ENCODE measurements at places on chromosomes 1 and 21. TPM values are rescaled to one million over a fixed set of nuclear protein-coding genes. Genes with fewer than 3 reads are reported as not detected.

PTPN7 gene
- 15.4 TPM for polyA plus RNA-seq

HSF2BP gene
- 0.68 TPM for polyA plus RNA-seq

KCNJ15 gene
- polyA plus RNA-seq, result 0.63 TPM

LCE1A gene
- polyA plus RNA-seq, result not detected

RXFP4 gene
- not detected for polyA plus RNA-seq

KANK4 gene
- polyA plus RNA-seq, result 0.05 TPM

GRCh38 chr1:22575532-22576149 is 12.4 kb downstream of the EPHA8 start:
- no peaks in the 10 kb centered on the region for H3K27me3 ChIP-seq
- DNase-seq, result no peak
- H3K36me3 ChIP-seq, result no peaks in the 10 kb centered on the region
- H3K27ac ChIP-seq, result no peak overlapping the region
- H3K4me3 ChIP-seq, result no peak overlapping the region

DNA sequence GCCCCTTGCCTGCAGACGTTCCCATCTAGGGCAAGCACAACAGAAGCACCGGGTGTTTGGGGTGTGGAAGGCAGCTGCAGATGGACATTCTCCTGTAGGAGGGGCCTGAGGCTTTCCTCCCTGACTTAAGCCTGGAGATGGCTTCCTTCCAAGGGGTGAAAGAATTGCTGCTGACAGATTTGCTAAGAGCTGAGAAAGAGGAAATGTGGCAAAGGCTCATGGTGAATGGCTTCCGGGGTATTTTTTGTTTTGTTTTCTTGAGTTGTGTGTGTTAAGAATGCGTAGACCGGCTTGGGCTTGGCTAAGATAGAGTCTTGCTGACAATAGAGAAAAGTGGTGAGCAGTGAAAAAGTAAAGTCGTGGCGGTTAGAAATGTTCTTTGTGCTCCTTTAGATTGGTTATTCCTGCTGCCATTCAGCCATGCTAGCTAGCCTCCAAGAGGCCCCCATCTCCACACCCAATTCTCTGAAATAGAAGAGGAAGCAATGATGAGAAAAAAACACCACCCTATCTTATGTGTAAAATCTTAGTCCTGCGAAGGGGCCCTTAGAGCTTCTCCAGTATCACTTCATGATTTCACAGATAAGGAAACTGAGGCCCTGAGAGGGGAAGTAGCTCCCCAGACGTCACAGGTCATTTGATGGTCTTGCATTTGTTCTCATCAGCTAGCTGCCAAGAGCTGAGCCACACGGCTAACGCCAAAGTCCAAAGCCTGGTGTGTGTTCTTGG is 36.9 kb downstream of the EIF2D start:
- no peak overlapping the region for H3K4me3 ChIP-seq
- no peak for DNase-seq
- no peaks in the 10 kb centered on the region for H3K36me3 ChIP-seq
- no peaks in the 10 kb centered on the region for H3K4me1 ChIP-seq
- no peaks in the 10 kb centered on the region for H3K27me3 ChIP-seq

- no peaks in the 10 kb centered on the region for H3K4me1 ChIP-seq
- H3K36me3 ChIP-seq, result no peaks in the 10 kb centered on the region
- no peaks in the 10 kb centered on the region for H3K27me3 ChIP-seq
- no peak overlapping the region for H3K4me3 ChIP-seq
Observed at GRCh38 chr1:56240400-56240799, 339.0 kb downstream of the PLPP3 start.

- DNase-seq, result peak; percentile 67
- no peaks in the 10 kb centered on the region for H3K27me3 ChIP-seq
- H3K4me1 ChIP-seq, result peaks cover 10% of the 10 kb centered on the region
- peak overlapping the region; percentile 14 for H3K27ac ChIP-seq
- peak overlapping the region; percentile 56 for H3K4me3 ChIP-seq
Observed at GRCh38 chr1:201648907-201649721, 110.2 kb downstream of the NAV1 start.

DNA sequence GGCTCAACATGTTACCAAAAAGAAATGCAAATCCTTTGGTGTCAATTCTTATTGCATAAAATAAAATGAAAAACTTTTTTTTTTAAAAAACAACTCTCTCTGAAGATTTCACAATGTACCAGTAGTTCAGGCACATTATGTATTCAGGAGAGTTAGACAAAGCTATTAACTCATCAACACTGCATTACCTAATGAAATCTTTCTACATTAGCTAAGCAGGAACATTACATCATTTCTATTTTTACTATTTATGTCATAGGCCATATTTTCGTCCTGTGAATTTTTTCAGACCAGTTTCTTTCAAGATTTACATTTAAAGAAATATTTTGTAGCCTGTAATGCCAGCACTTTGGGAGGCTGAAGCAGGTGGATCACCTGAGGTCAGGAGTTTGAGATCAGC is 366.2 kb downstream of the USH2A start:
- no peak overlapping the region for H3K4me3 ChIP-seq
- no peaks in the 10 kb centered on the region for H3K36me3 ChIP-seq
- no peaks in the 10 kb centered on the region for H3K27me3 ChIP-seq
- H3K27ac ChIP-seq, result no peak overlapping the region
- DNase-seq, result no peak

GRCh38 chr21:36700971-36701755 is 2.2 kb downstream of the SIM2 start:
- H3K27ac ChIP-seq, result no peak overlapping the region
- no peaks in the 10 kb centered on the region for H3K36me3 ChIP-seq
- H3K27me3 ChIP-seq, result peaks cover 11% of the 10 kb centered on the region
- H3K4me1 ChIP-seq, result peaks cover 6% of the 10 kb centered on the region
- H3K4me3 ChIP-seq, result peak overlapping the region; percentile 9
- no peak for DNase-seq

DNA sequence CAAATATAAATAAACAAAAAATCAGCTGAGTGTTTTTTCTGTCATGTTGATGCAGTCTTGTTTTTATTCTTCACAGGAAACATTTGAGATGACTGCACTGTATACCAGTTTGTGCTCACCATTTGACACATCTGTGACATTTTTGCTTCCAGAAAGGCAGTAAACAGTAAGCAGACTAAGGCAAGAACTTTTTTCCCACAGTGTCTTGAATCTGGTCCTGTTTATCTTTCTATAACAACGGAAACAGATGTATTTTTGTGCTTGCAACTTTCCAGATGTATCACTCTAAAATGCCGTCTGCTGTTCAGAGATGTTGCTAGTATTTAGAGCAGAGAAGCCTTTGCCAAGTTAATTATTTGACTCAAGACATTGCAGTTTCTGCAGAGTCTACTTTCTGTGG is 105.5 kb downstream of the ZC3H11B start:
- H3K4me1 ChIP-seq, result no peaks in the 10 kb centered on the region
- H3K36me3 ChIP-seq, result no peaks in the 10 kb centered on the region
- H3K27ac ChIP-seq, result no peak overlapping the region
- no peak overlapping the region for H3K4me3 ChIP-seq

- DNase-seq, result no peak
- H3K27me3 ChIP-seq, result no peaks in the 10 kb centered on the region
- no peaks in the 10 kb centered on the region for H3K4me1 ChIP-seq
- no peaks in the 10 kb centered on the region for H3K36me3 ChIP-seq
- H3K27ac ChIP-seq, result no peak overlapping the region
Observed at GRCh38 chr1:213330281-213330680, 279.2 kb downstream of the RPS6KC1 start.

GRCh38 chr1:30336550-30337323 is 386.6 kb downstream of the MATN1 start:
- no peaks in the 10 kb centered on the region for H3K4me1 ChIP-seq
- no peaks in the 10 kb centered on the region for H3K27me3 ChIP-seq
- DNase-seq, result no peak
- no peaks in the 10 kb centered on the region for H3K36me3 ChIP-seq
- no peak overlapping the region for H3K4me3 ChIP-seq

DNA sequence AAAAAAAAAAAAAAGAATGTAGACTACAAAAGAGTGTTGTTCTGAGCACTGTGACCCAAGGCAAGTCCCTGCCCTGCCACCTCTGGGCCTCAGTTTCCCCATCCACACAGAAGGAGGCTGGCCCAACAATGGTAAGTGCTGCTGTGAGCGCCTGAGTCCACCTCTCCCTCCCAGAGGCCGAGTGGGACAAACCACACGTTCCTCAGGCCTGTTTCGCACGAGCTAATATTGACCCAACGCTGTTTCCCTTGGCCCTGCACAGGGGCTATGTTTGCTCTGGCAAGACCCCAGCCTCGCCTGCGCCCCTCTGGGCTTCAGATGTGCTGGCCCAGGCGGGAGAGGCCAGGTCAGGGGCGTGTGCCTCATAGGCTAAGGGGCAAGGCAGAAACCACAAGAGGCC is 12.6 kb upstream of the LAPTM5 start:
- no peaks in the 10 kb centered on the region for H3K27me3 ChIP-seq
- no peaks in the 10 kb centered on the region for H3K4me1 ChIP-seq
- H3K27ac ChIP-seq, result no peak overlapping the region
- no peaks in the 10 kb centered on the region for H3K36me3 ChIP-seq

GRCh38 chr1:239185245-239185619 is 201.1 kb upstream of the CHRM3 start:
- no peak for DNase-seq
- no peaks in the 10 kb centered on the region for H3K4me1 ChIP-seq
- no peaks in the 10 kb centered on the region for H3K36me3 ChIP-seq
- no peak overlapping the region for H3K27ac ChIP-seq

DNA sequence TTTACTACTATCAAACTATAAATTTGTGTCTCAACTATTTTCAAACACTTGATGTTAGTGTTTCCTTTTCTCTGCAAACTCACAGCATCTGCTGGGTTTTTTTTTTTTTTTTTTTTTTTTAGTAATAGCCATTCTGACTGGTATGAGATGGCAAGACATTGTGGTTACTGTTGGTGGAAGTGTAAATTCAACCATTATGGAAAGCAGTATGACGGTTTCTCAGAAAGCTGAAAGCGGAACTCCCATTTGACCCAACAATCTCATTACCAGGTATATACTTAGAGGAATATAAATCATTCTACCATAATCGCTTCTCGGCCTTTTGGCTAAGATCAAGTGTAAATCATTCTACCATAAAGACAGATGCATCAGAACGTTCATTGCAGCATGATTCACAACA is 608.3 kb upstream of the ZP4 start:
- H3K27ac ChIP-seq, result no peak overlapping the region
- H3K4me3 ChIP-seq, result no peak overlapping the region
- no peak for DNase-seq
- no peaks in the 10 kb centered on the region for H3K36me3 ChIP-seq

- H3K4me1 ChIP-seq, result no peaks in the 10 kb centered on the region
- no peak for DNase-seq
- no peaks in the 10 kb centered on the region for H3K27me3 ChIP-seq
Observed at GRCh38 chr1:29414086-29414485, 177.8 kb downstream of the PTPRU start.

DNA sequence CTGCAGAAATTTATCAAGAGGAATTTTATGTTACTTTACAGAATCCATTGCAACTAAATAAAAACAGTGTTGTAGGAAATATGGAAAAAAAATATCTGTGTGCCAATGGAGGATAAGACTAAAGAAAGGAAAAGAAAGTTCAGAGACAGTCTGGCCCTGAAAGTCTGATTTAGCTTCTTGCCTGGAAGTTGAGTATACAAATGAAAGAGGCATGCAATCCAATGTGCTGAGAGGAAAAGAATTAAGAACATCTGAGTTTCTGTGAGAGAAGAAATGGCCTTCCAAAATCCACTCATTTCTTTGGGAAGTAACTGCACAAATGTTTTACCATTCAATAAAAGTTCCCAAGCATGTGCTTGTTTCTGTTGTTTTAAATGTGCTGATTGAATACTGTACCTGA is 65.1 kb downstream of the LHX9 start:
- H3K4me3 ChIP-seq, result no peak overlapping the region
- no peaks in the 10 kb centered on the region for H3K36me3 ChIP-seq
- no peak overlapping the region for H3K27ac ChIP-seq
- H3K27me3 ChIP-seq, result no peaks in the 10 kb centered on the region
- DNase-seq, result no peak

- DNase-seq, result no peak
- no peaks in the 10 kb centered on the region for H3K27me3 ChIP-seq
- H3K27ac ChIP-seq, result no peak overlapping the region
- H3K4me1 ChIP-seq, result peaks cover 2% of the 10 kb centered on the region
Observed at GRCh38 chr1:211577277-211577818, 1.6 kb downstream of the SLC30A1 start.

DNA sequence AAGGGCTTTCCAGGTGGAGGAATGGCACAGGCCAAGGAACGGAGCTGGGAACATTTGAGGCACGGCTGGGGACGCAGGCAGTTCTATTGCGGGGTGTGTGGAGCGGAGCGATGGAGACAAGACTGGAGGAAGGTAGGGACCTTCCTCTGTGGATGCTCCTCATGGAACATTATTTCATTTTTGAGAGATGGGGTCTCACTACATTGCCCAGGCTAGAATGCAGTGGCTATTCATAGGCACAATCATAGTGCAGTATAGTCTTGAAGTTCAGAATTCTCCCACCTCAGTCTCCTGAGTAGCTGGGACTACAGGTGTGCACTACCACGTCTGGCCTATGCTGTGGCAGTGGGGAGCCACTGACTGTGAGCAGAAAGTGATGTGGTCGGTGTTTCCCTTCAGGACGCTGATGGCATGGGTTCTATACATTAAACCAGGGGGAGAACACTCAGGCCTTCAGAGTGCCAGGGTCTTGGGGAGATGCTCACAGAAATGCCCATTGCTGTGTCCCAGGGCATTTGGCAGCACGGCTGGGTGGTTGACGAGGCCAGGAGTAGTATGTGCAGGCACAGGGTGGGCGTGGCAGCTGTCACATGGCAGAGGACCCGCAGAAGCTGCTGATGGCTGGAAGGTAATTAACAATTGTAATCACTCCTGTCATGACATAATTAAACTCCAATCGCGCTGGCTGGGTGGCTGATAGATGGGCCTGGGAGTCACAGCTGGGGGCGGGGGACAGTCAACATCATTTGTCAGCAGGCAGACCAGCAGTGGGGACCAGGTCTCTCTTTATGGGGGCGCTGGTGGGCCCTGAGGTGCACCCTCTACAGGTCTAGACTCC is 40.8 kb upstream of the ACOT11 start:
- no peaks in the 10 kb centered on the region for H3K36me3 ChIP-seq
- H3K4me3 ChIP-seq, result no peak overlapping the region
- H3K27me3 ChIP-seq, result no peaks in the 10 kb centered on the region
- no peak for DNase-seq
- H3K27ac ChIP-seq, result no peak overlapping the region
- no peaks in the 10 kb centered on the region for H3K4me1 ChIP-seq

DNA sequence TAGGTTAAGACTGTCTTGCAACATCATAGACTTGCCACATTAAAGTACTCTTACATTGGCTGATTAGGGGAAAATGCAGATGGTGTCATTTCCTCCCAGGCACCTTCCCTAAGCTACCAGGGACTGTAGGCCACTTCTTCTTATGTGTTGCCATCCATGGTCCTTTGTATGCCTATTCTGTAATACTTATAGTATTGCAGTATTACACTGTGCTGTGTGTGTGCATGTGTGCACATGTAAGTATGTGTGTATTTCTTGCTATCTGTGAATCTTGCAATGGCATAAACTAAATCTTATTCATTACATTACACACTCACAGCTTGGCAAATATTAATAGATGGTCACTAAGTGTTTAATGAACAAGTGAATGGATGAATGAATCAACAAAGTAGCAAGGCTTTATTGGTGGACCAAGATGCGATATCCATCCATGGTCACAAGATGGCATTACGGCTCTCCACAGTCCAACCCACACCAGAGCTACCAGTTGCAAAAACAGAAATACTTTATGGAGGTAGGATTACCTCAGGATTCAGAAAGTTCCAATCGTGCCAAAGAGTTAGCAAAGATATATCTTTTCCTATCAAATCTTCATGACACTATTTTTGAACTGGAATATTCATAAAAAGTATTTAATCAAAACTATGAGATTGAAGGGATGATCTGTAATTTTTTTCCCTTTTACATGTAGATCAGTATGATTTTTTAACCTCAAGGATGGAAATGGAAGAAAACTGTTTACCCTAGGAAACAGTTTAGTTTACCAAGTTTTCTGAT is 160.2 kb downstream of the DENND1B start:
- no peak overlapping the region for H3K27ac ChIP-seq
- no peak for DNase-seq
- H3K36me3 ChIP-seq, result no peaks in the 10 kb centered on the region
- no peak overlapping the region for H3K4me3 ChIP-seq
